ENCODE measurements at places on chromosomes 12 and 14.

- DNase-seq, result peak; percentile 73
Measured at GRCh38 chr12:76890151-76891143, 11.6 kb upstream of the CSRP2 start.

DNA sequence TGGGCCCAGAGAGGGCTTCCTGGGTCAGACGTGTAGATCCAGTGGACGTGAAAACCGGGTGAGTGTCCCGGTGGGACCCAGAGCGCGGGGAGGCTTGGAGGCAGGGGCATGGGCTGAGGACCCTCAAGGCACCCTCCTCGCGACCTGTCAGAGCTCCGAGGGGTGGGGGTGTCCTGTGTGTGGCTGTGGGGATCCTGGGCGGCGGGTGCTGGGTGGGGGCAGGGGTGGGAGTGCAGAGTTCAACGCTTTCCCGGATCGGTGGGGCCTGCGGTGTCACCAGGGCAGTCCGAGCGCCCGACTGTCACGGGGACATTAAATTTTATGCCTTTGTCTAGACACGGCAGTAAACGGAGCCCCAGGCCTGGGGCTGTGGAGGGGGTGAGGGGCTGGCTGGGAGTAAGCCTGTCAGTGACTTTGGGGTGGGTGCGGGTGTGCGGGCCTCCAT is 1.0 kb downstream of the TMEM121 start:
- peak; percentile 7 for DNase-seq

GRCh38 chr12:48957141-48958048 is at the start of gene ARF3:
TSS of gene ARF3 (minus strand) at chr12:48957487. CDS start at chr12:48941095, 16,392 bp downstream.
- DNase-seq, result peak; percentile 96

DNA sequence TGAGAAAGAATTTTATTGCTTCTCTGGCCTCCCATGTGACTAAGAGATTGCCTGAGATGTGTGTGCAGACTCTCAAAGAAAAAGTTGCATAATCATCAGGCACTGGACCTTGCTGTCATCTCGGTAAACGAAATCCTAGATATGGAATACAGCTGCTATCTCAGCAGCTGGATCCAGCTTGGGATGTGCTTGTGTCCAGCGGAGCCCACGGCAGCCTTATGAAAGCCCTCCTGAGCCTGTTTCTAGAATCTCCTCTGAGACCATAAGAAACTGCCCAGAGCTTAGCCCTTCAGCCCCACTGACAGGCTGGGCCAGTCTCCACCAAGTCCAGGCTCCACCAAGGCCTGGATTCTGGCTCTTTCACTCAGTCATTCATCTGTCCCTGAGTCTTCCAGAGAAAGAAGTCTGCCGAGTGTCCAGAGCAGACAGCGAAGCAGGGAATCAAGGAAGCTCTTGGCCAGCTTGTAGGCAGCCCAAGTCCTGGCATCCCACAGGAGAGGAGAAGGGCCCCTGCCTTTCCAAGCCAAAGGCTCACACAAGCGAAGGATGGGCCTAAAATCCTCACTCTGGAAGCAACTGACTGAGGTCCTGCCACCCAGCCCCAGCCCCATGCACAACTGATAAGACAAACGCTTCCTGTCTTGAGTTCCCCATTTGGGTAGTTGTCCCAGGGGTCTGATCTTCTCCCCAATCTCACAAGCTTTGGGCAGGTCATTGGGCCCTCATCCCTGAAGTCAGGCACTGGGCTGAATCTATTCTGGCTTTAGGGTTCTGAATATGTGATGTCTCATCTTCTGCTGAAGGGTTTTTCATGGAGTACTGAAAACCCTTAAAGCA is 97.8 kb downstream of the SEC23A start:
- no peak for DNase-seq

DNA sequence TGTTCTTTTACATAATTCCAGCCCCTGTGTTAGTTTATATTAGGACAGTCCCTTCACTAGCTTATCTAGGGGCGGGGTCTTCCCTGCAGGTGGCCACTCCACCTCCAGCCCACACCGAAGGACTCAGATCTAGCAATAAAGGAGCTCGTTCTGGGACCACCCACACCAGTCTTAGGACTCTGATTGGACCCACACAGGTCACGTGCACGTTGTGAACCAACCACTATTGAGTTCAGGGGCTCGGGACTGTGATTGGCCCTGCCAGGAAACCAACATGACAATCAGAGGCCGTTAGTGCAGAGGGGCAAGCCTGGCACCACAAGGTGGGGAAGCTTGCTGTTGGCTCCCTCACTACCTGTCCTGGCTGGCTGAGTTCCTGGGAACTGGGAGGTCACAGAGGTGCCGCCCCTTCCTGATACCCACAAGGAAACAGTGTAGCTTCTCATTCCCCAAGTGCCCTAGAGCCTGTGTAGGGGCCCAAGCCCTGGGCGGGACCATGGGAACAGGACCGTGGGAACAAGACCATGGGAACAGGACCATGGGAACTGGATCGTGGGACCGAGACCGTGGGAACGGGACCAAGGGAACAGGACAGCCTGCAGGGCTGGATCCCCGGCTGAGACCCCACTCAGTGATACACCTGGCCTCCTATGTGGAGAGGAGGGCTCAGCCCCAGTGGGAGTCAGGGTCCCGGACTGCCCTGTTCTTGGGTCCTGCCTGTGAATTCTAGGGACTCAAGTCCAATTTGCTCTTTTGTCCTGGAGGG is 297.8 kb downstream of the ADGRD1 start:
- DNase-seq, result no peak

GRCh38 chr12:56571121-56571520 is 49.5 kb downstream of the RBMS2 start:
- DNase-seq, result no peak

DNA sequence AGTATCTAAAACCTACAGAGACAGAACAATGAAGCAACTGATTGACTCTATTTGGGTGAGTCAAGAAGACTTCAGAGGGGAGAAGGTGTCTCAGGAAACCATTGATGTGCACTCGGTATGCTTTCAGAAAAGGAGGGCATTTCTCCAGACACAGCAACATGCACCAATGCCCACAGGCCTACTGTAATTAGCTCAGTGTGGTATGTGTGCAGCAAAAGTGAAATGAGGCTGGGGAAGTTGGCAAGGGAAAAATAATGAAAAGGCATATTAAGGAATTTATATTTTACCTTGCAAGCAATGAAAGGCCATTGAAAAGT is 158.4 kb upstream of the GRIP1 start:
- DNase-seq, result no peak

GRCh38 chr12:115897729-115898128 is 379.8 kb downstream of the MED13L start:
- DNase-seq, result no peak

GRCh38 chr14:60650373-60650961 is 1.2 kb upstream of the SIX1 start:
- DNase-seq, result no peak

GRCh38 chr12:38269897-38270296 is 46.7 kb upstream of the ALG10B start:
- no peak for DNase-seq

- no peak for DNase-seq
Measured at GRCh38 chr12:15494329-15495046, 172.2 kb downstream of the PTPRO start.

DNA sequence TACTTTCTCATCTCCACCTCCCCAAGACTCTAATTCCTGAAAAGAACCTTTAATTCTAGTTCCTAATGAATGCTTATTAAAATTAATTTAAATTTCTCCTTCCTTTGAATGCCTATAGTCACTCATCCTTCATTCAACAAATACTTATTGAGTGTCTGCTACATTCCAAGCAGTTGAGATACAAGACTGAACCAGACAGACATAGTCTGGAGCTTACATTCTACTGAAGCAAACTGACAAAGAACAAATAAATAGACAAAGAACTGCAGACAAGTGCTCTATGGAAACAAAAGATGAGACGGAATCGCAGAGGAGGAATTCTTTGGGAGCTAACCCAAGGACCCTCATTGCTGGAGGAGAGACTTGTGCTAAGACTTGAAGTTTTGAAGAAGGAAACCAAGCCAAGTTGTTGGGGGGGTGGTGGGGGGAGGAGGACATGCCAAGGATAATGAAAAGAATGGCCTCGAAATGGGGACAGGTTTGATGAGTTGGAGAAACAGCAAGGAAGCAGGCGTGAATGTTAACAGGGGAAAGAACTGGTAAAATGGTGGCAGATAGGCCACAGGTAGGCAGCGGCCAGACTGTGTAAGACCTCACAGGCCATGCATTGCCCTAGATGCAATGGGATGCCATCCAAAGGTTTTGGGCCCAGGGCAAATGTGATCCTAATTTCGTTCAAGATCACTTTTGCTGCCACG is 9.7 kb upstream of the TDG start:
- DNase-seq, result no peak

GRCh38 chr12:93719710-93720109 is 42.5 kb downstream of the CRADD start:
- no peak for DNase-seq

DNA sequence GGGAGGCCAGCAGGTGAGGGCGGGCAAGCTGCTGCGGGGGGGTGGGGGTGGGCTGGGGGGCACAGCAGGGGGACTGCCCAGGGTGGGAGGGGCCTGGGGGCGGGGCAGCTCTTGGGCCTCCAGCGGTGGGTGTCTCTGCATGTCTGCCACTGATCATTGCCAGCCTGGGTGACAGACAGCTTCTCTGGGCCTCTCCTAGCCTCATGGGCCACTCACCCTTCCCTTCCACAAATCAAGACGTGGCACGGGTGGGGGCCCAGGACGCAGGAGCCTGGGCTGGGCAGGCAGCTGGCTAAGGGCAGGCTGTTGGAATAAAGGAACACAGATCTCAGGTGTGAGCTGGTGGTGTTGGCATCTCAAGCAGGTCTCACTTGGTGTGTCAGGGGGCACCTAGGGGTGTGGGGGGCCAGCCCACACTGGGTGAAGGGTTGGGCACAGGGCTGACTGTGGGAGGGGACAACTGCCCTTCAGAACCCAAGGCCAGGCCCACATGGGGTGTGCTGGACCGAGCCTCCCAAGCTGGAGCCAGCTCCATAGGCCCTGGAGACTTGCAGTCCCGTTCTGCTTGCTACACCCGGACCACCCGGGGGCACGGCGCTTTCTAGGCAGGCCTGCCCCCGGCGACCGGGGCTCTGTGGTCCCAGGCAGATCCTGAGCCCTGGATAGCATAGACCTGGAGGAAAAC is 3.0 kb downstream of the TEDC1 start:
- peak; percentile 1 for DNase-seq

DNA sequence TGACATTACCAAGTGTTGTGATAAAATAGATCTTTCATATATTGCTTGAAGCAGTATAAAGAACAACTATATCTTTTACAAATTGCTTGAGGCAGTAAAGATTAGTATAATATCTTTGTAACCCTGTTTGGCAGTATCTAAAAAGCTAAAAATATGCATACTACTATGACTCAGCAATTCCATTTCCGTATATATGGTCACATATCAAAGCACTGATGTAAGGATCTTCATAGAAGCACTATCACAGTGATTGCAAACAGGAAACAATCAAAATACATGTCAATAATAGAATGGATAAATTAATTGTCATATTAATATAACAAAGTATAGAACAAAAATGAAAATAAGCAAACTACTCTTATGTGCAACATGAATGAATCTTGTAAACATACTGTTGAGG is 158.4 kb upstream of the IGF1 start:
- no peak for DNase-seq

GRCh38 chr14:91911474-91912032 is 35.9 kb downstream of the FBLN5 start:
- peak; percentile 47 for DNase-seq

- DNase-seq, result no peak
Measured at GRCh38 chr12:116958402-116959197, 47.9 kb downstream of the FBXW8 start.

DNA sequence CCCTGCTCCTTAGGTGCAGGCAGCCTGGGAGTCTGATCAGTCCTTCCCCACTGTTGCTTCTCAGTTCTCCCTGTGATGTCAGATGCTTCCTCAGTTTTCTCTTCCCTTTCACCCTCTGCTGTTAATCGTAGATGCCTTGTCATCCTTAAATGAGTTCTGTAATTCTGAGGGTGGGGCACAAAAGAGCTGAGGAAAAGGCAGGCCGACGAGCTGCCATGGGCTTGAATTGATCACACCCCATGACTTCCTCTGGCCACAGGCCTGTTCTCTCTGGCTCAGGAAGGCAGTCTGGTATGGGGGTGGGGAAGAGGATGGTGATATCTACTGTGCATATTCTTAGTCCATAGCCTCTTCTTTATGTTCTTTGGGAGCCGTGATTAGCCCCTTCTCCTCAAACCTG is 5.2 kb upstream of the AP1G2 start:
- DNase-seq, result no peak

GRCh38 chr12:110763583-110763982 is 20.9 kb upstream of the PPP1CC start:
- DNase-seq, result no peak

- DNase-seq, result no peak
Measured at GRCh38 chr12:97643924-97644323, 181.3 kb downstream of the RMST start.

- DNase-seq, result peak; percentile 39
Measured at GRCh38 chr12:56299308-56299852, 750 bp downstream of the CS start.

GRCh38 chr14:30573226-30573814 is 14.4 kb downstream of the G2E3 start:
- no peak for DNase-seq

DNA sequence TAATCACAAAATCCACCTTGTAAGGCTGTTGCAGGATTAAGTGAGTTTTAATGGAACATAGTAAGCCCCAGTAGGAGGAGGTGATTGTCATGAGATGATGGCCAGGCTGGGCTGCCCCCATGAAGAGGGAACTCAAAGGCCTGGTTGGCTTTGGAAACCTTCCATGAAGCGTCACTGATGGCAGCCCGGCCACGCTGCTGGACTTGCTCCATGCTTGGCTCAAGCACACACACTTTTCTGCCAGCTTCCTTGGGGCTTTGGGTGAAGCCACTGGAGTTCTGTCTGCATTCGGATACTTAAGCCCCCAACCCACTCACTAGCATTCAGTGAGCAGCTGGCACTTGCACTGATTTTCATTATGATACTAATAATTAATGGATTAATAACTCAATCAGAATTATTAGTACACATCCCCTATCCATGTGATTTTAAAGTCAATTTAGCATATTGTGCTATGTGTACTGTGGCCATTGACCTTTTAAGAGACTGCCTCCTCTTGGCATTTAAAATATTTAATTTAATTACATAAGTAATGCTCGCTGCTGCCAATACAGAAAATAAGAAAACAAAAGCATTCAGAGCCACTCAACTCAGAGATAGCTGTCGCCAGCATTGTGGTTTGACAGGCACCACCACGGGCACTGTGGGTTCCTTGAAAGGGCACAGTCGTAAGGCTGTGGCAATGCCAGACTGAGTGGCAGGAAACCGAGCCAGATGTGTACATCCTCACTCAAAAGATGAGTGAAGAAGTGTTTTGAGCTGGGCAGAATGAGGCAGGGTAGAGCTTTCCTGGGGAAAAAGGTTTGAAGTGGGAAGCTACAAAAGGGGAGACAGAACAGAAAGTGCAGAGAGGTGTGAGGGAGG is 15.9 kb downstream of the KRT85 start:
- DNase-seq, result peak; percentile 27

DNA sequence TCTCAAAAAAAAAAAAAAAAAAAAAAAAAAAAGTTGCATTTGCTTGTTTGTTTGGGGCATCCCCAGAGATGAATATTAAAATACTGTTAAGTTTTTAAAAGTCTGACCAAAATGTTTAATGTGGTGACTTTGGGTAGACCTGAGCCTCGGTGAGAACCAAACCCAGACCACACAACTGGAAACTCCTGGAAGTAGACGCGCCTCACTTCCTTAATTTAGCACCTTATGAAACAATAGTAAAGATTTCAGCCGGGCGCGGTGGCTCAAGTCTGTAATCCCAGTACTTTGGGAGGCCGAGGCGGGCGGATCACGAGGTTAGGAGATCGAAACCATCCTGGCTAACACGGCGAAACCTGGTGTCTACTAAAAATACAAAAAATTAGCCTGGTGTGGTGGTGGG is 9.3 kb downstream of the NFKBIA start:
- no peak for DNase-seq

GRCh38 chr12:109521831-109522230 is 44.4 kb downstream of the UBE3B start:
- no peak for DNase-seq

GRCh38 chr12:89033062-89033461 is 319.2 kb downstream of the DUSP6 start:
- no peak for DNase-seq
